ENCODE measurements at places on chromosomes 11 and 22.

GRCh38 chr11:34654483-34655334 is 33.8 kb downstream of the EHF start:
- DNase-seq = peak; percentile 78

DNA sequence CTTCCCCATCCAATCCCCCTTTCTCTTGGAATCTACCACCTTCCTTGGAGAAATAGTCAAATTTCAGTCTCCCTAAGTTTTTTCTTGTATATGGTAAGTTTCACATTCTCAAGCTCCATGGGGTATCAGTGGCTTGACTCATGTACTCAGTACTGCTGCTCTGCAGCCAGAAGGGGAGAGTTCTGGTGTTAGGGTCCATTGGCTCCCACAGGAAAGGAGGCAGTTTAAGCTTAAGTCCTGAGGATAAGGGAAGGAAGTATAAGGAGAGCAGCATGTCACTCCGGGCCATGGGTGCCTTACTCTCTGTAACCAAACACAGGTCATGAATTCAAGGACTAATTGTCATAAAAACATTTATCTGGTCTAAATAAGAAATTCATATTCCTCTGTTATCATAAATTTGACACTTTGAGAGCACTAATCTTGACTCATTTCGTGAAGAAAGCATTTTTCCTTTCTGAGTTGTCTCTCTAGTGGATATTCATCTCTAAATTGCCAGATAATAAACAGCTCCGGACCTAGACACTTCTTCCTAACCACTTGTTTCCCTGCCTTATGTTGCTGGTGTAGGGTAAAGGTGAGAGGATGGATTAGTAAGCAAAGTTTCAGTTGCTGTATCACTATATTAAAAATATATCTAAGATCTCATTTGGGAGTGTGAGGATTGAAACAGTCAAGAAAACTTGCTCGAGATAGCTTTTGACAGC is 20.1 kb upstream of the SORL1 start:
- DNase-seq = no peak

- DNase-seq = no peak
These were observed 97.5 kb upstream of the CD82 start for GRCh38 chr11:44467931-44468330.

DNA sequence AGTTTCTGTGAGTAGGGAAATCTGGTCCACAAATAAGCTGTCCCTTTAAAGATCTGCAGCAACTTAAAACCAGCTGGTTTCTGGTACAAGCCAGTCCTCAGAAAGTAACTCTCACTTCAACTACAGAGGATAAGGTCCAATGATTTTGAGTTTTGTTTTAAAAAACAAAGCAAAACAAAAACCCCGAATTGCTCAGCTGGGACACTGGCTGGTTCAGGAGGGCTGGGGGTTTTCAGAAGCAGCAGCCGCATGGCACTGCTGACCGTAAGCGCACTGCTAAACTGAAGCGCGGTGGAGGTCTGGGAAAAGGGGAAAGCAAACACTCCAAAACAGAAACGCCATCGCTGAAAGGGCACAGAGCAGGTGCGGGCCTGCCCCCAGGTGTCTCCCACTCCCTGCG is 59.7 kb downstream of the MICAL3 start:
- no peak for DNase-seq

DNA sequence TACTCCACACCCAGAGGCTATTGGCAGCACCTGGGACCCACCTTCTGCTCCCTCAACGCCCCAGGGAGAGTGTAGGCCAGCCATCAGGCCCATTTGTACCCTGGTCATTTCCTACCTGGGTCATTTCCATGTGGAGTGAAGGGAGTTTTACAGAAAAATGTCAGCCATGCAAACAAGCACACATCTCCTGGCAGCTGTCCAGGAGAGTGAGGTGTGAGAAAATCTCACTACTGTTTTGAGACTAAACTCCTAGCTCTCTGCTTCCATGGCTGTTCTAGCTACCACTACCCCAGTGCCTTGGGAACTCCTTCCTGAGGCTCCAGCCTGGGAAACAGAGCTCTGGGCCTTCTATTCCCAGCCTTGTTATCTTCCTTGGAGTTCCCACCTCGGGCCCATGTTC is 2.8 kb upstream of the TMPRSS13 start:
- DNase-seq = no peak

DNA sequence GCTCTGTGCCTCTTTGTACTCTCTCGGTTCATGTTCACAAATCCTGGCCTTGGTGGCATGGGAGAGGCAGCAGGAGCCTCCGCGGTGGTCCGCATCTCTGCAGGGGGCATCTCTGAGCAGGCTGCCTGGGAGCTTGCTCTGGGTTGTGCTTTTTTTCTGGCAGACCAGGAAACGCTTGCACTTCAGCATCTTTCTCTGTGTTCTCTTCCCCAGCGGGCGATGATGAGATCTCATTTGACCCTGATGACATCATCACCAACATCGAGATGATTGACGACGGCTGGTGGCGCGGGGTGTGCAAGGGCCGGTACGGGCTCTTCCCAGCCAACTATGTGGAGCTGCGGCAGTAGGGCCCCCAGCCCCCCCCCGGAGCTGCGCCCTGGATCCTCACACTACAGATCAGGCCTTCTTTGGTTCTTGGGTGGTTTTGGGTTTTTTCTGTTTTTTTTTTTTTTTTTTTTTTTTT is 36.5 kb downstream of the CTTN start:
- no peak for DNase-seq

DNA sequence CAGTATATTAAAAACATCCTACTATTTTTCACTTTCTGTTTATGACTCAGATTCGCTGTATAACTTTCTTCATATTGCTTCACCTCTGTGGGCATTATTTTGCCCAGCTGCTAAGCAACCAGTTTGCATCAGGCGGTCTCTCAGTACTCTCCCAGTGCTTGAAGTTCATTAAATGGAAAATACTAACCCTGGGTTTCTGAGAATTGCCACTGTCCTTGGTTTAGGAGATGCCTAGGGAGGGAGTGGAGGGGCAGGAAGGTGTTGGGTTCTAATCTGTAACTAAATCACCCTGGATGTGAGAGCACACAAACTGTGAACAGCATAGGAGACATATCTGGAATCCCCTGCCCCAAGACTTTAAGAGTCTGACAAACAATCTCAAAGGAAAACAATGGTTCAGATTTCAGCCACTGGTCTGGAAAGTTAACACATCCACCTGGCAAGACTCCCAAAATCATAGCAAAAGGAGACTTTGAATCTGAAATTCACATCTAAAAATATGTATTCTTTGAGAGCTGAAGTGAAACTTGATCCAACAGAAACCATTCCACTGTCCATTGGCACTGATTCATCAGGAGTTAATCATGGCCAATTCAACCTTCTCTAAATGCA is 540.0 kb downstream of the SOX6 start:
- no peak for DNase-seq
